ENCODE measurements at places on chromosomes 4 and X.
A peak's percentile ranks its signal among the peaks of the same experiment; 100 is the strongest.

GRCh38 chrX:41475591-41476241 lies 28.6 kb downstream of the NYX start:
- no peak for DNase-seq

GRCh38 chr4:140617499-140618248 lies 48.9 kb upstream of the UCP1 start:
- DNase-seq = no peak

DNA sequence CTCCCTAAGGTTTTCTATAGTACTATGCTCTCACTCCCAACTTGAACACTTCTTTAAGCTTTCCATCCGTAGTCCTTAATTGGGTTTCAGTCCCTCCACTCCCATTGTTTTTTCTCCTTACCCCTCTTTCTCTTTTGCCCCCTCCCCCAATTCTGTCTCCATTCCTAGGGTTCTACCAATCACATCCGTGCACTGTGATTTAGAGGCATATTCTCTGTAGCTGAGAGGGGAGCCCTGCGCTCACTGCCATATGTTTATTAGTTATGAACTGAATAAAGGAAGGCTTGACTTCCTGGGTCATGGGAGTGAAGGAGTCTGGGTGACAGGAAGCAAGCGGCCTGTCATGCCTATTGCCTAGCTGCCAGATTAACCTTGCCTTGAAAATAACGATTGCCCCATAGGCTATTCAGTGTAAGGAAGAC lies 471 bp downstream of the MCTS1 start:
- peak; percentile 55 for DNase-seq

DNA sequence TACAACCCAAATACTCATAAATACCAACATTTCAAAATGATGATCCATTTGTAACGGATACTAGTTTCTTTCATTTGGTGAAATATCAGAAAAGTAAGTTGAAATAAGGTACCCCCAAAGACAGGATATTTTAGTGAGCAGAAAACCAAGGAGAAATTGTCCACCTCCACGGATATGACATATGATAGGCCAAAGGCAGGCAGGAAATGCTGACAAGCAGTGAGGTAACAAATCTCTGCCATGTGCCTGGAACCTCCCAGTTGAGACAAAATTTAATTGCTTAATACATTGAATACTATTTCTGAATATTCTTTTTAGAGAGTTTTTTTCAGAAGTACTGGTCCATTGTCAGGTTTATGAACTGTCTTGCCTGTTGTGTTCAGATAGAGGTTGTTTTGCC lies 118.8 kb downstream of the GATB start:
- no peak for DNase-seq

DNA sequence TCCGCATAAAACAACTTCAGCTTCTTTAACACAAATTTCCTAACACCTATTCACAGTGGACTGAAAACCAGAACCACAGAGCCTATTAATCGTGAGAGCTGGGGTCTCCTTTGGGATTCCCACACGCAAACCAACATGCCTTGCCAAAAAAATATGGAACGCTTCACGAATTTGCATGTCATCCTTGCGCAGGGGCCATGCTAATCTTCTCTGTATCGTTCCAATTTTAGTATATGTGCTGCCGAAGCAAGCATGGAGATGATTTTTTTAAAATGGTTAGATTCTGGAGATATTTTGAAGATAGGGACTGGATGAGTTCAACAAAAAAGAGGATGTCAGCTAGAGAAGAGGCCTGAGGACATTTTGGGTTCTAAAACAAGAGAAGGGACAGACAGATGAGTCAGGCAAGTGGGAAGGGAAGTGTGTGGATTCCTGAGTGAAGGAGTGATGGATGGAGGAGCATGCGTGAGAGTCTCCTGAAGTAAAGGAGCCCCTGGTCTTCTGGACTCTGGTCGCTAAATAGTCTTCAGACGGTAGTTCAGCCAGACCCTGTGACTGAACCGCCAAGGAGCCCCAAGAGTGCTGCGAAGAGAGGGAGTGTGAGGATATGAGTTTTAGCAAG lies 9.5 kb upstream of the GATA1 start:
- no peak for DNase-seq

DNA sequence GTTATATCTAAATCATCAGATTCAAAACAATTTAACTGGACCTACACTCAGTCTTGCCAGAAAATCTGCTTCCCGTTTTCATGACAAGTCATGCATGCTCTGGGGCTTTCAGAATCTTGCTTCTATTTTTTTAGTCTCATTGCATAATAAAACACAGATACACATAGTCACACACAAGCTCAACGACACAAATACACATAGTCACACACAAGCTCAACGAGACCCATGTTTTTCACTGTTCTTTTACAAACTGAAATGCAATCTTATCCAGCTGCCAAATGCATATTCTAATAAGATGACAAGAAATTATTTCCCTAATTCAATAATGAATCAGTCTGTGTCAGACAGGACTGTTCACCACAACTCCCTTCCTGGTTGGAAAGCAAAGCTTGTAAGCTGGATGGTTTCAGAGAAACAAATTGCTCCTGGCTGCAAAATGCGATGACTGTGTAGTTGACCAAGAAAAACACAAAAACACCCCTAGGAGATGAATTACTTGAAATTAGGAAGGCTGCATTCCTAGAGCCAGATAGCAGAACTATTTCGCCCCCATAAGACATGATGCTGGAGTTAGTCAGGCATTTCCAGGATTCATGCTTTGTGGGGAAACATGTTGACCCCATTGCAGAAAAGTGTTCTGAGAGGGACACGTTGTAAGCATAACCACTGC lies 208.7 kb downstream of the CHIC2 start:
- peak; percentile 54 for DNase-seq

DNA sequence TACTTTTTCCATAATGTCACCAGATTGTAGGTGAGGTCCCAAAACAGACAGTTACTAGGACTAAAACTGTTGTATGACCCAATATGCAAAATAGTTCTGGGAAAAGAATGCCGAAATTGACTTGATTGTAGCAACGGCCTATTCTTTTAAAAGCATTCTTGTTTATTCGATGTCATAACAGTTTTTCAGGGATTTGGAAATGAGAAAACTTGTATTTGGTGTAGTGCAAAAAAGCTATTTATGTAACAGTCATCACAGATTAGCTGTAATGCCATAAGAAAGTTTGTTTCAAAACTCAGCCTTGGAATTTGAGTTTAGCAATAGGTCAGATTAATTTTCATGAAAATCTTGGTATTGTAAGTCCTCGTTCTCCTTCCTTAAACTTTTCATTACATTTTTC lies 69.2 kb upstream of the DIAPH2 start:
- DNase-seq = no peak

GRCh38 chr4:52172166-52172565 lies 121.1 kb downstream of the SPATA18 start:
- no peak for DNase-seq

DNA sequence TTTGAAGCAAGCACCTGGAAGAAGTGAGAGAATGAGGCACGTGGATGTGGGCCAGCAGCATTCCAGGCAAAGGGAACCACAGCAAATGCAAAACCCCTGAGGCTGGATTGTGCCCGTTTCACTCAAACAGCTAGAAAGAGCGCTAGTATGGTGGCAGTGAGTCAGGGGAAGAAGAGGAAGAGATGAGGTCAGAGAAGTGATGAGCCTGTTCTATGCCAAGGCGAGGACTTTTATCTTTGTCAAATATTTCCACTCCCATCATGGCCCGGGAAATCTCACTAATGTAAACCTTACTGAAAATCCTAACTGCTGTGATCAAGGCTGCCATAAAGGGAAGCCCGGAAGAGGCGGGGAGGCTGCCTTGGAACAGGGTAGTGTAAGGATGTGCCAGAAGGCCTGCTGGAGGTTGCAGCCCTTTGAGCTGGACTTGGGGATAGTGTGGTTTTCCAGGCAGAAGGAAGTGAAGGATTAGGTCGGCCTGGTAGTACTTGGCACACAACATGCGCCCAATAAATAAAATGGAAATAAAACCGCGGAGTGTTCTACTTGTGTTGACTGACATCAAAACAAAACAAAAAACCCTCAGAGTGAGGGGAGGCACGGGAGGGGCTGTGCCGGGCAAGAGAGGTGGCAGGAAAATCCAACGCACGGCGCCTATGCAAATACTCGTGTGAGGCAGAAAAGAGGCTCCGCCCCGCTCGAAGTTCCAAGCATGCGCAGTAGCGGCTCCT lies 1.2 kb upstream of the CDK16 start:
- DNase-seq = peak; percentile 62

DNA sequence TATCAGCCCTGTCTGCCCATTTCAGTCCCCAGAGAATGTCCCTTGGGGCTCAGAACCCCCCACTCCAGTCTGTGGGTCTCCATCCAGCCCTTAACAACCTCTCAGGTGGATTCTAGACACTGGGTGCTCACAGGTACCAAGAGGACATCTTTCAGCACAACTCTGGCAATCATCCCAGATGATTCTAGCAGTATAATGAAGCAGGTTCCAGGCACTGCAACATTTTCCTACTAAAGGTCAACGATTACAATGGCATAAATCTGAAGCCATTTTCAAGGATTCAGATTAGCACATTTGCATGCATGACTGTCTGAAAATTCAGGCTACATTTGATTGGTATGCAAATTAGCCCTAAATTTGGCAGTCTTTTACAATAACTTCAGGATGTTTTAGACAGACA lies 10.0 kb downstream of the SLC2A9 start:
- DNase-seq = no peak

DNA sequence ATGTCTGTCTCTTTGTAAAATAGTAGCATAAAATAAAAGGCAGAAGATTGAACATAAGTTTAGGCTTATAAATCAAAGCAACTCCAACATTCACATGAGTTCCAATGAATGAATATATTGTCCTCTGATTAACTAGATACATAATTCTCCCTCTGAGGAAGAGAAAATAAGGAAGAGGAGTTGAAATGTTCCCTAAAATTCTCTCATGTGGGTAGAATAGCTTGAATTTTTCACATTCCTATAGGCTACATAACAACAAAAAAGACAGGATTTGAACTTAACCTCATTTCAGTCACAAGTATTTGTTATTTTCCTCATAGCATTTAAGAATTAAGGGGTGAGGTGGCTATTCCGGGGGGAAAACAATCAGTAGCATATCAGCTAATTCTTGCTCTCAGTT lies 462.4 kb upstream of the NDST4 start:
- no peak for DNase-seq

GRCh38 chr4:17811078-17811603 lies 362 bp downstream of the NCAPG start:
- DNase-seq = no peak

DNA sequence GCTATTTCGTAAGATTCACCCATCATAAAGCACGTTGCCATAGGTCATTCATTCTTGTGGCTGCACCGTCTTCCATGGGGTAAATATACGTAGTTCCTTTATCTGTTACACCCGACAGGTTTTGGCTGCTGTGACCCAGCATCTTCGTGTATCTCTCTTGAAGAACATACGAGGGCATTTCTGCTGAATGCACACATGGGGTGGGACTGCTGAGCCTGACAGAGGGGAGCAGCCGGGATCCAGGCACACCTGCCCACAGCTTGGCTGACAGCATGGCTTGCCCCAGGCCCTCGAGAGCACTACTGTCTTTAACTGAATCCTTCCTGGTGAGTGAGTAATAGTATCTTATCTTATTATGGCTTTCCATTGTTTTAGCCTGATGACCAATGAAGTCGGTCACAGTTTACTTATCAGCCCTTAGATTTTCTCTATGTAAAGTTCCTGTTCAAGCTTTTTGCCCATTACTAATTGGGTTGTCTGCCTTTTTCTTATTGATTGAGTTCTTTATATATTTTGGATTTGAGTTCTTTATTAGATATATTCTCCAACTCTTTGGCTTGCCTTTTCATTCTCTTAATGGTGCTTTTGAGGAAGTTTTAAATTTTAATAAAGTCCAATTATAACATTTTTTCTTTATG lies 45.0 kb upstream of the MXD4 start:
- DNase-seq = no peak

Measured in suppressor macrophage treated with lipopolysaccharide for 4 hours (primary cell).